ENCODE measurements at places on chromosomes 13 and 19. TPM values are rescaled to one million over a fixed set of nuclear protein-coding genes. Genes with fewer than 3 reads are reported as not detected.

DNA sequence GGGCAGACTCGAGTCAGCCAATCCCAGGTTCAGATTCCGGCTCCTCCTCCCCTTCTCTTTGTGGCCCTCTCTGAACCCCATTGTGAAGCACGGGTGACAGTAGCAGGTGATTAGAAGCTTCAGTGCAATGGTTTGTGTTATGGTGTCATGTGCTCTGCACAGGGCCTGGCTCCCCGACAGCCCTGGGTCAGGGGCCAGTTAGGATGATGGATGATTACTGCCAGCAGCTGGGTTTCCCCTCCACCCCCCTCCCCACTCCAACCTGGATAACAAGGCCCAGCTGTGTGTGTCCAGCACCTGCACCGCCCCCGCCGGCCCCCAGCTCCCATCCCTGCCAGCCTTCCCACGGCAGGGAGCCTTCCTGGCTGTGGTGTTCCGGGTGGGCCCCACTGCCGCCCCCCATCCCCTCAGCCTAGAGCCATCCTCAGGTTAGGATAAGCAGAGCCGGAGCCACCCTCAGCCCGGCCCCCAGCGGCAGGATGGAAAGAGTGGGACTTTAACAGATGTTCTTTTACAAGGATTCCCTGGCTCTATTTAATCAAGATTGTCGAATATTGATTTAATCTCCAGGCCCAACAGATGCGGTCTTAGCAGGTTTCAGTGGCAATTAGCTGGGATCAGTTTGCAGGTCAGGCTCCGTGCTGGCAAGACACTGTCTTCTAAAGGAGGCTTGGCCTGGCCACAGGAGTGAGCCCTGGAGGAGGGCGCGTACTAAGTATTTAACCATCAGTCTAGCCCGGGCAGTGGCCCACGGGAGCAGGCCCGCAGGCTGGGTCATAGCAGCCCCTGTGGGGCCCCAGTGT lies 156.2 kb downstream of the SIPA1L3 start:
- DNase-seq: no peak
- H3K27ac ChIP-seq: peak overlapping the region; percentile 14

DNA sequence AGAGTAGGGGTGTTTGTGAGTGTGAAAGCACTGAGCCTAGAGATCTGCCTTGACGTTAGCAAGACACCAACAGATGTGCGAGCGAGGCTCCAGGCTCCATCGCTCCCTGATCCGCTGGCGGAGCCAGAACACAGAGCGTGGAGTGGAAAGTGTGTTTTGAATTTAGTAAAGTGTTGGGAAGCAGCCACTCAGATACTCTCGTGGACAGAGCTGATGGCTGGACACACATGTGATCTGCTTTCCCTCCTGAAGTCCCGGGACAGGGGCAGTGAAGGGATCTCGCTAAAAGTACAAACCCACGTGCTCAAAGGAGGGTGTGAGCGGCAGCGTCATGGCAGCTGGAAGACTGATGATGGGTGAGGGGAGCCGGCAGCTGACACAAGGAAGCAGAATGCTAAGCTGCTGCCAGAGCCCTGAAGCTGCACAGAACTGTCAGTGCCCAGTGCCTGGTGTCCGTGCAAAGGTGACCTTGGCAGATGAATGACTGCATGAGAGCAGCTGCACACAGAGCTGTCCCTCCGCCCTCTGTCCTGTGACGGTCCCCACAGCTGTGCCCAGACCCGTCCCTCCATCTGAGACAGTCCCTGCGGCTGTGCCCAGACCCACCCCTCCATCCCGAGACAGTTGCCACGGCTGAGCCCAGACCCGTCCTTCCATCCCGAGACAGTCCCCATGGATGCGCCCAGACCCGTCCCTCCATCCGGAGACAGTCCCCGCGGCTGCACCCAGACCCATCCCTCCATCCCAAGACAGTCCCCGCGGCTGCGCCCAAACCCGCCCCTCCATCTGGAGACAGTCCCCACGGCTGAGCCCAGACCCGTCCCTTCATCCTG lies 29.6 kb upstream of the TMEM255B start:
- peak; percentile 77 for DNase-seq
- no peaks in the 10 kb centered on the region for H3K36me3 ChIP-seq
- no peaks in the 10 kb centered on the region for H3K27me3 ChIP-seq
- H3K4me3 ChIP-seq: no peak overlapping the region
- no peak overlapping the region for H3K27ac ChIP-seq

DNA sequence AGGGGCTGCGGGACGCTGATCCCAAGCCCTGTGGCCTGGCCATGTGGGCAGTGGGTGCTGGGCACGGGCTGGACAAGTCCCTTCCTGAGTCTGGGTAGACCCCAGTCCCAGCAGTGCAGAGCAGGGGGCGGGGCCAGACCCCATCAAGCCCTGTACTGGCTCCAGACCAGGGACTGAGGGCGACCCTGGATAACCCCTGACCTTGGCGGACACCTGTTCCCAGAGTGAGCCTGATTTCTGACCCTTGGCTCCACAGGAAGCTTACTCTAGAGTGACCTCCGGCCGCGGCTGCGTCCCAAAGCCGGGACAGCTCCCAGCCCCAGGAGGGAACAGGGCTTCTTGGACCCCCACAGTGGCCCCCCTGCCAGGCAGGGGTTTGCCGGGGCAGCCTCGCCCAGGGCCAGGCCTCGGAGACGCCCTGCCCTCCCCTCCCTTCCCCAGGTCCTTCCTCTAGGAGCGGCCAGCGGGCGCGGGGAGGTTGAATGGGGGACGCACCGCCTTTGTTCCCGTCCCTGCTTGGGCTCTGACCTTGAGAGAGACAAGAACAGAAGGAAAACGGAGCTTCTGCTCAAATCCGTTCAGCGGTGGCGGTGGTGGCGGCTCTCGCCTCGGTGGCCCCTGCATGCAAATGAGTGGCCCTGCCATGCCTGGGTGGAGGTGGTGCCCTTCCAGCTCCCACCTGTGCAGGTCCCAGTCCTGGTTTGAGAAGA lies 2.3 kb upstream of the EFNA2 start:
- peak; percentile 73 for DNase-seq
- H3K27ac ChIP-seq: no peak overlapping the region
- no peak overlapping the region for H3K4me3 ChIP-seq
- H3K36me3 ChIP-seq: no peaks in the 10 kb centered on the region

GRCh38 chr13:113350938-113351335 lies 13.0 kb downstream of the GRTP1 start:
- H3K27ac ChIP-seq: no peak overlapping the region
- DNase-seq: peak; percentile 41
- H3K4me1 ChIP-seq: no peaks in the 10 kb centered on the region
- H3K4me3 ChIP-seq: no peak overlapping the region

- no peak overlapping the region for H3K27ac ChIP-seq
- H3K27me3 ChIP-seq: no peaks in the 10 kb centered on the region
- no peaks in the 10 kb centered on the region for H3K4me1 ChIP-seq
- no peaks in the 10 kb centered on the region for H3K36me3 ChIP-seq
Observed at GRCh38 chr13:38950987-38951386, 39.6 kb downstream of the STOML3 start.

DNA sequence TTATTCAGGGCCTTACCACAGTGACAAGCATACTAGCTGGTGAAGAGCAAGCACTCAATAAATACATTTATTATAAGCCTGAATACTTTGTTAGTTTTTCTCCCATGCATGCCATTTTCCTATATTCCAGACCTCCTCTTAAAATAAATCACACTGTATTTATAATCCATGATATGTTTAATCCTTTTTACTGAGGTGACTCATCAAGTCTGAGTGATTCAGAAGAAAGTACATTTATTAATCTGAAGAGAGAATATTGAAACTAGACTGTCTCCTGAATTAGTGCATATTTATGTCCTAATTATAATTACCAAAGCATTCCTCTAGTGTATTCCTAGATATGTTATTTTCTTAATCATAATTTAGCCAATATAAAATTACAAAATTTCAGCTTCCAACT lies 323.3 kb downstream of the NALCN start:
- H3K27ac ChIP-seq: no peak overlapping the region
- no peaks in the 10 kb centered on the region for H3K36me3 ChIP-seq
- H3K27me3 ChIP-seq: no peaks in the 10 kb centered on the region
- no peaks in the 10 kb centered on the region for H3K4me1 ChIP-seq
- no peak for DNase-seq
- H3K4me3 ChIP-seq: no peak overlapping the region

- H3K27me3 ChIP-seq: no peaks in the 10 kb centered on the region
- H3K4me3 ChIP-seq: peak overlapping the region; percentile 54
- no peak for DNase-seq
- H3K27ac ChIP-seq: peak overlapping the region; percentile 13
- H3K4me1 ChIP-seq: no peaks in the 10 kb centered on the region
Observed at GRCh38 chr19:57947088-57947418, 453 bp downstream of the ZNF256 start.

- H3K27ac ChIP-seq: no peak overlapping the region
- no peaks in the 10 kb centered on the region for H3K36me3 ChIP-seq
- DNase-seq: no peak
- no peaks in the 10 kb centered on the region for H3K27me3 ChIP-seq
- no peaks in the 10 kb centered on the region for H3K4me1 ChIP-seq
- peak overlapping the region; percentile 49 for H3K4me3 ChIP-seq
Observed at GRCh38 chr13:113584870-113585671, 518 bp downstream of the TFDP1 start.

DNA sequence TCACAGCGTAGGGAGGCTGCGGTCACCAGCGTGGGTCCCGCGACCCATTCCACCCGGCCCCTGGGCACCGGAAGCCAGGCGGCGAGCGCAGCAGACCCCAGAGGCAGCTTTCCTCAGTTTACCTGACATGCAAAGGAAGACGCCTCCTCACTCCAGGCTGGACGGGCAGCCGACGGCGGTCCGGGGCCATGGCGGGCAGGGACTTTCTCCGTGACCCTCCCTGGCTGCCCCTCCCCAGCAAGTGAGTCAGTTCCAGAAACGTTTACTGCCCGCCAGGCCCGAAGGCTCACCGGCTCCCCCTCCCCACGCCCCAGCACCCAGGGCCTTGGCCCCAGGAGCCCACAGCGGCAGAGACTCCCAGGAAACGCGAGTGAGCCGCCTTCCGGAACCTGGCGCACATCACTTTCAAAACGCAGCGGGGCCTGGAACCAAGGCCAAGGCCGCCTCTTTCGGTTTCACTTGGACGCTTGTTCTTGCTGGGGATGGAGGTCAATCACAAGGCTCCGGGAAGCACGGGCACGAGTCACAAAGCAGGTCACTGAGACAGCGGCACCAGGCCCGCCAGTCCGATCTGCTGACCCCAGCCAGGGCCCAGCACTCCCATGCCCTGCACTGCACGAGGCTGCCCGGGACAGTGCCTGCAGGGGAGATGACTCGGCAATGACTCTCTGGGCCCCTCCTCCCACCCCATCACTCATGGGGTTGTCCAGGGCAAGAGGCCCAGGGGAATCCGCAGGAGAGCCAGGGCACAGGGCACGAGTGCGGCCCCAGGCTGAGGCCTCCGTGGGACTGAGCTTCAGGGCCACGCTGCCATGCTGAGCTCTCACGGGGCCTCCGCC lies 5.3 kb downstream of the SBNO2 start:
- H3K27ac ChIP-seq: peak overlapping the region; percentile 53
- peak; percentile 53 for DNase-seq
- H3K36me3 ChIP-seq: no peaks in the 10 kb centered on the region

GRCh38 chr13:94362411-94362909 lies 117.0 kb downstream of the DCT start:
- DNase-seq: peak; percentile 74
- H3K4me1 ChIP-seq: no peaks in the 10 kb centered on the region
- no peak overlapping the region for H3K27ac ChIP-seq

DNA sequence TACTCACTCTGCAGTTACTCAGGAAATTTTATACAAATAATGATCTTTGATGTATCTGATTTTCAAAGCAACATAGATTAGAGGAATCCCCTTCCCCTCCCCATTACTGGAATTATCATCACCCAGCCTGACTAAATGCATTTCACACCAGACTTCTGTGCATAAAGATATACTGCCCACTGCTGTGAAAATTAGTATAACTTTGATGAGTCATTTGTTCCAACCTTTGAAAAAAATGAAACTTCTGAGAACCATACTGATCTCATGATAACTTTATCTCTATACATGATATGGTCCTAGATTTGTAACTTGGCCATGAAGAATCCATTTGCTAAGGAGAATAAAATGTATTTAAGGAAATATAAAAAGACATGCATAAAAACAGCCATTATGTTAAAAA lies 63.9 kb downstream of the GPC6 start:
- no peaks in the 10 kb centered on the region for H3K27me3 ChIP-seq
- no peaks in the 10 kb centered on the region for H3K36me3 ChIP-seq
- no peaks in the 10 kb centered on the region for H3K4me1 ChIP-seq
- no peak overlapping the region for H3K27ac ChIP-seq

DNA sequence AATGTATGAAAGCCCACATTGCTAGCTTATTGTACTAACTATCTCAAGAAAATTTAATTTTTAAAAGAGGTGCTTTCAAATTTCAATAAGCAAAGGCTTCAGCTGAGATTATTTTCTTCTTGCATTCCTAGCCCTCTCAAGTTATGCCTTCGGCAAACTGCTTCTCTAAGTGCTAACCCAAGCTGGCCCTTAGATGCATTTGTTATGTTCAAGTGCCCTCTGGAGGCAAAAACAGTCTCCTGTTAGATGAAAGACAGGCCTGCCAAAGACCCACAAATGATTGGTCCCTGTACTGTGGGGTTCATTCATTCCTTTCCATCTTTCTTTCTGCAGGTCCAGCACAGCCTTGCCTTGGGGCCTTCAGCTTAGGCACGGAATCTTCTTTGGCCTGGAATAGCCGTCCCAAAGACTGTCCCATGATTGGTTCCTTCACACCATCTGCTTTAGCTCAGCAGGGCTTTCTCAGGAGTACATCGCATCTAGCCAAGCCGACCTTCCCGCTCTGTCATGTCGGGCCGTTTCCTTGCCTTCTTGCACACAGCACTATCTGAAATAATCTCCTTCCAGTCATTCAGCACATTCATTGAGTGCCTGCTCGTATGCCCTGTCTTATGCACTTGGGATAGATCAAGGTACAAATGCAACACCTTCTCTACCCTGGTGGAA lies 26.4 kb upstream of the TPTE2 start:
- H3K36me3 ChIP-seq: no peaks in the 10 kb centered on the region
- no peak overlapping the region for H3K4me3 ChIP-seq
- H3K27me3 ChIP-seq: no peaks in the 10 kb centered on the region
- DNase-seq: no peak
- no peak overlapping the region for H3K27ac ChIP-seq

- peak; percentile 92 for DNase-seq
- no peaks in the 10 kb centered on the region for H3K27me3 ChIP-seq
- peaks cover 42% of the 10 kb centered on the region for H3K4me1 ChIP-seq
- peak overlapping the region; percentile 6 for H3K4me3 ChIP-seq
Observed at GRCh38 chr19:4061178-4061682, 5.5 kb downstream of the ZBTB7A start.

GRCh38 chr19:55344444-55344843 lies 4.8 kb downstream of the KMT5C start:
- no peak overlapping the region for H3K4me3 ChIP-seq
- H3K27me3 ChIP-seq: no peaks in the 10 kb centered on the region
- no peak for DNase-seq
- H3K4me1 ChIP-seq: no peaks in the 10 kb centered on the region

The GDF15 gene
- total RNA-seq: 277 TPM

The TRAPPC6A gene
- total RNA-seq: 14.5 TPM

The APOC1 gene
- 8.1 TPM for total RNA-seq

The ATG4D gene
- 12.9 TPM for total RNA-seq

The ZNF560 gene
- not detected for total RNA-seq

The BCKDHA gene
- total RNA-seq: 29.3 TPM

The THSD1 gene
- total RNA-seq: 0.41 TPM

The TSHZ3 gene
- total RNA-seq: 1.3 TPM

The IZUMO4 gene
- total RNA-seq: 6.2 TPM

The NLRP9 gene
- 0.12 TPM for total RNA-seq

The PTGER1 gene
- 0.12 TPM for total RNA-seq

The ZNF333 gene
- total RNA-seq: 7.9 TPM

The METTL21C gene
- total RNA-seq: not detected

The TMEM150B gene
- total RNA-seq: not detected

All from pancreas (tissue), 10 donors.